ENCODE measurements at places on chromosomes 6 and 20.

DNA sequence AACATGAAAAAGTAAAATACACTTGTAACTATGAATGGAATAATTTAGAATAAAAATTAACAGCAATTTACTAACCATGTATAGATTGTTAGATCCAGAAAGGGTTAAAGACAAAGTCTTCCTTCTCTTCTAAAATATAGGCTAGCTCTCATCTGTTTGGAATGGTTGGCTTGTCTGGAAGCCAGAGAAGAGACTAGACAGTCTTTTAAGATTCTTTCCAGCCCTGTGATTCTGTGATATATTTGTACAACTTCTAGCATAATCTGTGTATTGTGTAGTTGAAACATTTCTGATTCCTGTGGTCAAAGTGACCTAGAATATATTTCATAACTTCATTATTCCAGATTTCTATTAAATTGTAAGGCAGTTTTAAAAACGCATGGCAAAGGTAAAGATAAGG is 196.6 kb downstream of the UST start:
- no peak for DNase-seq

DNA sequence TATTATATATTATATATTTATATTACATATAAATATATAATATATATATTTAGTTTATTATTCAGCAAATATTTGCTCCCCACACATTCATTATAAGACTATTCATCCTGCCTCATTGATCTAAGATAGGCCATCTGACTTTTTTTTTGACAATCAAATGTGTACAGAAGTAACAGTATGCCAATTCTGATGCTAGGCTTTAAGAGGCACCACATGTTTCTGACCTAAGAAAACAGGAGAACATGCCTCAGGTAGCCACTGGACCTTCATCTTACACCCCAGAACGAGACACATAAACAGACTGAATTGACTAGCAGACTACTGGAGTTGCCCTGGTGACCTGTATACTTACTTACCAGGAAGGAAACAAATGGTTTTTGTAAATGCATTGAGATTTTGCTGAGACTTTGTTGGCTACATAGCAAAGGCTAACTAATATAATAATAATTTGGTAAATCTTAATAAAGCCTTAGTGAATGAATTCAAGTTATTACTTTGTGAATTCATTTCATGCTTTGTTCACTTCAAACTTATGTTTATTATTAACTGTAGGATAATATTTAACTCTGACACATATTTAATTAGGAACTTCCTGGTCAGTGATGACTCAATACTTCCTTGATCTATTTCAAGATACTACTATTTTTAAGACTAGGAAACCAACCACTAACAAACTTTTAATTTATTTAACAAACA is 13.4 kb upstream of the MYO6 start:
- no peak for DNase-seq

DNA sequence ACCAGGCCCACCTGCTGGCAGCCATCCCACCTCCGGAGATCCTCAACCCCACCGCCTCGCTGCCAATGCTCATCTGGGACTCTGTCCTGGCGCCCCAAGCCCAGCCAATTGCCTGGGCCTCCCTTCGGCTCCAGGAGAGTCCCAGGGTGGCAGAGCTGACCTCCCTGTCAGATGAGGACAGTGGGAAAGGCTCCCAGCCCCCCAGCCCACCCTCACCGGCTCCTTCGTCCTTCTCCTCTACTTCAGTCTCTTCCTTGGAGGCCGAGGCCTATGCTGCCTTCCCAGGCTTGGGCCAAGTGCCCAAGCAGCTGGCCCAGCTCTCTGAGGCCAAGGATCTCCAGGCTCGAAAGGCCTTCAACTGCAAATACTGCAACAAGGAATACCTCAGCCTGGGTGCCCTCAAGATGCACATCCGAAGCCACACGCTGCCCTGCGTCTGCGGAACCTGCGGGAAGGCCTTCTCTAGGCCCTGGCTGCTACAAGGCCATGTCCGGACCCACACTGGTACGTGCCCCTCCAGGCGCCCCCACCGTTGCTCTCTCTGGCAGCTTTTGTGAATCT is 1.1 kb downstream of the SNAI1 start:
- no peak for DNase-seq

GRCh38 chr6:83086751-83087150 is 19.3 kb downstream of the DOP1A start:
- no peak for DNase-seq

- DNase-seq = no peak
Observed at GRCh38 chr6:111987295-111987694, 66.6 kb upstream of the CCN6 start.

DNA sequence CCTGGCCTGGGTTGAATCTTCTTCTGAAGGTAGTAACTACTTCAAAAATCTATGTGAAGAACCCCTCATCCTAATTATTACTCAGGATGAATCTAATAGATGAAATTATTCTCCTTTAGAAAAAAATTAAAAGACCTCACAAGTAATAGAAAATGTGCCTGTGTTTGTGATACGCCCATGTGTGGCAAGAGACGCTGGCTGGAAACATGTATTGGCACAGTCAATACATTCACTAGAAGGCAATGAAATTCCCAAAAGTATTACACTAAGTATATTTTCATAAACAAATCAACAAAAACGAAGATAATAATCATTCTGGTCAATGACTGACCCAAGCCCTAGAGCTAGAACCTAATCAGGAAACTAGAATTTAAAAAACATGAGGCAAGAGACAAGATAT is 64.0 kb downstream of the B4GALT5 start:
- DNase-seq = no peak

DNA sequence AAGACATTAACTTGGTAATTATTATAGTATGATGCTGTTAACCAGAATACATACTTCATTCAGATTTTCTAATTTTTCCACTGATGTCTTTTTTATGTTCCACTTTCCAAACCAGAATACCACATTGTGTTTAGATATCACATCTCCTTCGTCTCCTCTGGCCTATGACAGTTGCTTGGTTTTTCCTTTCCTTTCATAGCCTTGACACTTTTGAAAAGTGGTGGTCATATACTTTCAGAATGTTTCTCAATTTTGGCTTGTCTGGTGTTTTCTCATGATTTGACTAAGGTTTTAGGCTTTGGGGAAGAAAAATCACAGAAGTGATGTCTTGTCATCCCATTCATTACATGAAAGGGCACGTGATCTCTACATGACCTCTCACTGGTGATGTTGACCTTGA is 24.3 kb upstream of the RIMS4 start:
- DNase-seq = no peak

DNA sequence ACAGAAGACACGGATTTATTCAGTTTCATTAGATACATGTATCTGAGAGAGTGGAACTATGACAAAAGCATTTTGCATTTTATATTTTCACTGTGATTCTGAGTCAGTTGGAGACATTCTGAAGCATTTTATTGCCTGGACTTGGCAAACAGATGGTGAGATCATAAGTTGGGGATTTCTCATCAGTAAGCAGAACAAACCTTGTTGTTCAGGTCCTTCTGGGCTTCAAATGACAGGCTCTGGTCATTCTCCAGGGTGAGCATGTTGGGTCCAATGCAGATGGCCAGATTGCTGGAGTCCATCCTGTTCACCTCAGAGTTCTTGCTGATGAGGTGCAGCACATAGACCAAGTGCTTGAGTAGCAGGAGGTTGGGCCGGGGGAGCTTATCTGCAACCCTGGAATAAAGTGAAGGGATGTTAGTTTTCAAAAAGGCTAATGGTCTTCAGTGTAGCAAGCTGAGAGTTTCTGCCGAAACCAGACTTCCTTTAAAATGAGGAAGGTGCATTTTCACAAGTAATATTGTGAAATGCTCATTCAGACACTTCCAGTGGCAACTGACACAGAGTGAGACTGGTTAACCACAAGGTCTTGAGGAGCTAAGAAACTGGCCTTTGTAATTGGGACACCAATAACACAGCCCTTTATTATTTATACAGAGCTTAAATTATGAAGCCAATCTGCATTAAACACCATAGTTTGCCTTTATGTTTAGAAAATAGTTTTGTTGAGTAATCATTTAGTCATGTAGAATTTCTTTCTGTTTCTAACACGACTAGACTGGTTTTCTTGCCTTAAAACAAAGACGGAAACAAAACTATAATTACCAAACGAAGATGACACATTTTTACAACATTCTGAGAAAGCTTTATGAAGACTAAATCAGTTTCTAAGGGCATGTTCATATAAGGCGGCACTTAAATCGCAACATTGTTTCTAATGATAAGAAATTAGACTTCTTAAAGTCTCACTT is 5.6 kb downstream of the TAGAP start:
- no peak for DNase-seq

DNA sequence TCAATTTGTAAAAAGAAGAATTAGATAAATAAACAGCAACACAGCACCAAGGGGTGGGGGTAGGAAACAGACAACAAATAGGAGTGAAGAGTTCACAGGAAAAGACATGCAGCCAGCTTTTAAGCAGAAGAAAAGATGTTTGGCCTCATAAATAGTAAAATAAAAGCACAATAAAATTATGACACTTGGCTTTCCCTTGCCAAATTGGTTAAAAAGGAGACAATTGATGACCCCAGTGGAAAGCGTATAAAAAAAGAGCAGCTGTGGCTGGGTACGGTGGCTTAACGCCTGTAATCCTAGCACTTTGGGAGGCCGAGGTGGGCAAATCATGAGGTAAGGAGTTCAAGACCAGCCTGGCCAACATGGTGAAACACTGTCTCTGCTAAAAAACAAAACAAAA is 29.1 kb downstream of the BCAS1 start:
- no peak for DNase-seq

DNA sequence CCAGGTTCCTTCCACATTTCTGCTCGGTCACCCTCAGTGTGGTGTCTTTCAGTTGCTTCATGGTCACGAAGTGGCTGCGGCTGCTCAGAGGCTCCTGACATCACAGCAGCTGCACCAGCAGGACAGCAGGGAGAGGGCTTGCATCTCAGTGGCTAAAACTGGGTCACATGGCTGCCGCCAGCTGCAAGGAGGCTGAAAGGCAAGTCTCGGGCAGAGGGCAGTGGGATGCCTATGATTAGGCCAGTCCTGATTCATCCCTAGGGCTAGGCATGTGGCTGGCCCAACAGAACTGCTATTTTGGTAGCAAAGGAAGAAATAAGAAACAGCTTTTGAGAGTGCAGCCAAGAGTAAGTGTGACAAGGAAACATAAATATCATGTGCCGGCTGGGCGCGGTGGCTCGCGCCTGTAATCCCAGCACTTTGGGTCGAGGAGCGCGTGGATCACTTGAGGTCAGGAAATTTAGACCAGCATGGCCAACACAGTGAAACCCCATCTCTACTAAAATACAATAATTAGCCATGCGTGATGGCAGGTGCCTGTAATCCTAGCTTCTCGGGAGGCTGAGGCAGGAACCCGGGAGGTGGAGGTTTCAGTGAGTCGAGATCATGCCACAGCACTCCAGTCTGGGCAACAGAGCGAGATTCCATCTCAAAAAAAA is 46.6 kb downstream of the RBM38 start:
- no peak for DNase-seq

GRCh38 chr6:33201147-33201545 is 479 bp downstream of the SLC39A7 start:
- no peak for DNase-seq

GRCh38 chr20:50347284-50348063 is 156.8 kb downstream of the CEBPB start:
- DNase-seq = no peak

GRCh38 chr6:123519189-123519505 is 117.6 kb downstream of the TRDN start:
- DNase-seq = no peak

DNA sequence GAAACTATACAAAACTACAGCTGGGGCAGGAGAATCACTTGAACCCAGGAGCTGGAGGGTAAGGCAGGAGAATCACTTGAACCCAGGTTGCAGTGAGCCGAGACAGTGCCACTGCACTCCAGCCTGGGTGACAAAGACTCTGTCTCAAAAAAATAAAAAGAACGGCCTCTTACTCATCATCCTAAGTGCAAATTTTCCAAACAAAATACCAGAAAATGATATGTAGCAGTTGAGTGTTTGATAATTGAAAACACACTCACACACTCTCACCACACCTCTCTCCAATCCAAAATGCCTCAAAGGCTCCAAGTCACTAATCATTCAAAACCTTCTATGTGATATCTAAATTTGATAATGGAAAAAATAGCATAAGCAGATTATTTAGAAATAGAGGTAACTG is 198.6 kb upstream of the SHLD1 start:
- no peak for DNase-seq

DNA sequence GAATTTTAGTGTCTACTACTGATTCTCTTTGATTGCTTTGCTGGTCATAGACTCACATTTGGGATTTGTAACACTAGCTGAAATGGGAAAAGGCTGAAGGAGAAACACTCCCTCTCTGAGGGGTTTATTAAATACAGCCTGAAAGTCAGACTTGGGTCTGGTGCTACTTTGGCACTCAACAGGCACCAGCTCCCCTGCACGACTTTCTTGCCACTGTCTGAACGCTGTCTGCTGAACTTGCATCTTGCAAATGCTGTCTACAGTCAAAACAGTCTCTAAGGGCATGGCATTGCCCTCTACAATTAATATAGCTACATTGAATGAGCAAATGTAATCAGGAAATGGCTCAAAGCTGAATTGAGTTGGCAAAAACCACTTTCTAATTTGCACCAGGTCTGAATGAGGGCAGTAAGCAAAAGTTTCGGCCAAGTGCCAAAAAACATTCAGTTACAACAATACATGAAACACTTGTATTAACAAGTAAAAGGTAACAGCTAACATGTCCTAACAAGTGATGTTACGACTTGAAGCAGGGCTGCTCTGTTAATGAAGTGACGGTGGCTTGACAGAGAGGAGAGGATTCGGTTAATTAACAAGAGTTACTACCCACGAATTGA is 119.5 kb downstream of the FOXC1 start:
- DNase-seq = no peak

- no peak for DNase-seq
Observed at GRCh38 chr6:4786996-4787395, 10.8 kb downstream of the CDYL start.

GRCh38 chr20:21798384-21798783 is 92.9 kb downstream of the PAX1 start:
- no peak for DNase-seq

DNA sequence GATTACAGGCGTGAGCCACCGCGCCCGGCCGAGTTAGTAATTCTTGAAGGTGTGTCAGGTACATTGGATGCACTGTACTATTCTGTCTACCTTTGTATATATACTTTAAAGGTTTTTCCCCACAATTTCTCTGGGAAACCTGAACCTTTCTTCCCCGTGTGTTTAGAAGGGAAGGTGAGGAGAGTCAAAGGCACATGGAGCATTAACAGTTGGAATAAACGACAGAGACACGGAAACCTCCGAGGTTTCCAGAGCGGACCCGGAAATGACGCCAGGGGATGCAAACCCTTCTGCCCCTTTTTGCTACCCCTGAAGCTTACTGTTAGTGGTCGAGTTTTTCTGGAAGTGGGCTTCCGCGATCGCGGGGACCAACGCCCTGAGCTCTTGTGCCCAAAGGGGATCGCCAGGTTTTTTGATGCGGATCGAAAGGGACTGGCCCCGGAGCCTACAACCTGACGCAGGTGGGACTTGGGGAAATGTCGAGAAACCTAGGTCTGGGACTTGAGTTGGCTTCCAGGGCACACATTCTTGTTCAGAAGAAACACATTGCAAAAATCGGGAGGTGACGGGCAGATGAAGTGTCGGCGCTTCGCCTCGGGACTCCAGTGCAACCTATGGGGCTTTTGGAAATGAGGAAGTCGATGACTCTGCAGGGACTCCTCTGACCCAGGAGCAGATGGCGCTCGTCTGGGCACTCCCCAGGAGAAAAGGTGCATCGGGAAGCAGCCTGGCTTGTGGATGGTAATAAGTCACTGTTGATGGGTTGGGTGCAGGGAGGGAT is 218.2 kb downstream of the OR2B2 start:
- no peak for DNase-seq

- no peak for DNase-seq
Observed at GRCh38 chr6:33417128-33417902, 592 bp downstream of the CUTA start.

- DNase-seq = no peak
Observed at GRCh38 chr6:10140824-10141223, 274.1 kb downstream of the TFAP2A start.

Measured in stimulated activated CD8-positive, alpha-beta memory T cell treated with anti-CD3 and anti-CD28 coated beads, Interleukin-7, amount 100 ng/mL, for 48 hours (primary cell).